ENCODE measurements at places on chromosomes 2 and 18. TPM values are rescaled to one million over a fixed set of nuclear protein-coding genes. Genes with fewer than 3 reads are reported as not detected.

Gene DSG4
- not detected for total RNA-seq

- no peaks in the 10 kb centered on the region for H3K27me3 ChIP-seq
- no peak overlapping the region for H3K4me3 ChIP-seq
- no peak for DNase-seq
- no peaks in the 10 kb centered on the region for H3K4me1 ChIP-seq
- H3K27ac ChIP-seq, result no peak overlapping the region
Observed at GRCh38 chr18:2686349-2686968, 30.9 kb downstream of the SMCHD1 start.

GRCh38 chr2:125405816-125406215 lies 1250.1 kb upstream of the GYPC start:
- H3K4me3 ChIP-seq, result no peak overlapping the region
- peaks cover 9% of the 10 kb centered on the region for H3K4me1 ChIP-seq
- H3K36me3 ChIP-seq, result no peaks in the 10 kb centered on the region
- H3K27ac ChIP-seq, result no peak overlapping the region

Gene GCC2
- 33.6 TPM for total RNA-seq

- no peak for DNase-seq
- peaks cover 40% of the 10 kb centered on the region for H3K4me1 ChIP-seq
- peaks cover 24% of the 10 kb centered on the region for H3K36me3 ChIP-seq
- peaks cover 12% of the 10 kb centered on the region for H3K27me3 ChIP-seq
- H3K4me3 ChIP-seq, result no peak overlapping the region
Observed at GRCh38 chr2:238164906-238165287, 6.1 kb downstream of the ERFE start.

All from esophagus muscularis mucosa (tissue), 4 donors.